Esophagus (tissue), 2 donors: ENCODE measurements at places on chromosomes 1 and 21. TPM values are rescaled to one million over a fixed set of nuclear protein-coding genes. Genes with fewer than 3 reads are reported as not detected.

Gene ILF2
- 99.9 TPM for polyA plus RNA-seq

Gene KRTAP10-11
- polyA plus RNA-seq = not detected

Gene TARDBP
- 115 TPM for polyA plus RNA-seq

Gene OR2G6
- not detected for polyA plus RNA-seq

Gene SYPL2
- 0.16 TPM for polyA plus RNA-seq
